ENCODE measurements at places on chromosomes 5 and 9.

- no peak for DNase-seq
Measured at GRCh38 chr5:171867786-171868185, 82.2 kb downstream of the SMIM23 start.

GRCh38 chr5:2699686-2700085, 51.8 kb downstream of the IRX2 start:
- no peak for DNase-seq

DNA sequence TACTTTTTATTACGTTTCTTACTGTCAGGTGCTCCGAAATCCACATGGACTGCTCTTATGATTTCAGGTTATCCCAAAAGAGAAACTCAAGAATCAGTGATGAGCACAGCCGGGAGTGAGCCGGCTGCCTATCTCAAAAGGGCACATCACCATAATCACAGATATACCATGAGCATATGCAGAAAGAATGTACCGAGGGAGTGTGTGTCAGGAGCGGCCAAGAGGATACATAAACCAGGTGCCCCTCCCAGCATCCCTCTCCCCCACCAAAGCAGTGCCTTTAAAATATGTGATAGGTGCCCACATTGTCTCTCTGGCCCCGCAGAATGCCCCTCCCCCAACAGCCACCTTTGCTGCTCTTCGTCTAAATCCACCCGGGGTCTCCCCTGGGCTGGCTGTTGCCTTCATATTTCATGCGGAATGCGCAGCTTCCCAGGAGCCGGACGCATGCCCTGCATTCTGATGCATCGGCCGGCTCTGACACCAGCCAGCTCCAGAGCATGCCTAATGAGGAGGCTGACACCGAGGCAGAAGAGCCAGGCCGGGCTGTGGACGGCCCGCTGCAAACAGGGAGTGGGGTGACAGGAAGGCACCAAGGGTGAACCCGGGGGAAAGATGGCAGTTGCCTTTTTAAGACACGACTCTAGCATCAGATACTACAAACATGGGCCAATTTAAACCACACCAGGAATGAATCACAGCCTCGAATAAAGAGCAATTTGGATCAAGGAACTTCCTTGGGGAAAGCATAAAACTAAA, 652.3 kb downstream of the BNC2 start:
- no peak for DNase-seq

- DNase-seq, result no peak
Measured at GRCh38 chr9:92652461-92652860, 17.5 kb downstream of the IPPK start.

GRCh38 chr5:24530906-24531305, 113.9 kb downstream of the CDH10 start:
- DNase-seq, result no peak

- DNase-seq, result no peak
Measured at GRCh38 chr9:16516891-16517290, 353.6 kb downstream of the BNC2 start.

All from ascending aorta (tissue), 2 donors.